ENCODE measurements at places on chromosomes 2 and 18.

DNA sequence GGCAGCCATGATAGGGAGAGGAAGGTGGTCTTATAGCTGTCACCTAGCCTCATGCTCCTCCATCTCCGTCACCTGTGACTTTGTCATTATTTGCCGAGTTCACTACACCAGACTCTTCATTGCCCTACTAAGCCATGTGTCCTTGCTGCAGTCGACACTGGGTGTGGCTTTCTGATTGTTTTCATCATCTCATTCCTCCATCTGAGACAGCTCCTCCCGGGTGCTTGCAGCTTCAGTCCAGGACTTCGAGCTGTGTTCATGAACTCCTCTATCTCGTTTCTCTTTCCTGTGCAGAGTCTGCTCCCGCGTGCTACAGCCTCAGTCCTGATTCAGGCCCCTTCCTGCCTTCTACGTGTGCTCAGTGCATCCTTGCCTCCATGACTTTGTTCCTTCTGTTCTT, 295.1 kb upstream of the TNP1 start:
- no peak for DNase-seq

GRCh38 chr18:54089749-54090459, 134.6 kb downstream of the MBD2 start:
- DNase-seq = no peak

DNA sequence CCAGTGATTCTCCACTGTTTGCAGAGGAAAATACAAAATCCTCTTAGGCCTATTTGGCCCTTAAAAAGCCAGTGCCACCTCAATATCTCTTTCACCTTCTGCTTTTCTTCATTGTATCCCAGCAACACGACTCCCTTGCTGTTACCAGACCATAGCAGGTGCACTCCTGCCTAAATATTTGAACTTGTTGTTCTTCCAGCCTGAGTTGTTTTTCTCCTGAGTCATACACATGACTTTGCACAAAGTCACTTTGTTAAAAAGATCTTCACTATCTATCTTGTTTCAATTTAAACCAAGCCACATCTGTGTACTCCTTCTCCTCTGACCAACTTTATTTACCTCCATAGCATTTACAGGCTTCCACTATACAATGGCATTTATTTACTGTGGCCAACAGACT, 103.6 kb downstream of the LRRTM4 start:
- no peak for DNase-seq

DNA sequence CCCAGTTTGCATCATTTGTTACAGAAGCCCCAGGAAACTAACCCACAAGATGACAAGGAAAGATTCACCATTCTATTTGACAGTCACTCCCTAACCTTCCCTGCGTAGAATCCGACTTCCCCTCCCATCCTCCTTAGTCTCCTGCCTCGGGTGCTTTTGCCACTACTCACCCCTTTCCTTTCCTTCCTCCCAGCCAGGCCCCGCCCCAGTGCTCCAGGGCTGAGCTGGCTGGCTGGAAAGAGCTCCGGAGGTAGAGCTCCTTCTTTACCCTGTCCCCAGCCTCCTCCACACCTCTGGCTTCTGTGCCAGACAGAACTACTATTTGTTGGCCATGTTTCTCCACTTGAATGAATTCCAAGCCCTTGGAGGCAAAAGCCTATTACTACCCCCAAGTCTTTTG, 317.6 kb upstream of the NCKAP5 start:
- DNase-seq = peak; percentile 1

DNA sequence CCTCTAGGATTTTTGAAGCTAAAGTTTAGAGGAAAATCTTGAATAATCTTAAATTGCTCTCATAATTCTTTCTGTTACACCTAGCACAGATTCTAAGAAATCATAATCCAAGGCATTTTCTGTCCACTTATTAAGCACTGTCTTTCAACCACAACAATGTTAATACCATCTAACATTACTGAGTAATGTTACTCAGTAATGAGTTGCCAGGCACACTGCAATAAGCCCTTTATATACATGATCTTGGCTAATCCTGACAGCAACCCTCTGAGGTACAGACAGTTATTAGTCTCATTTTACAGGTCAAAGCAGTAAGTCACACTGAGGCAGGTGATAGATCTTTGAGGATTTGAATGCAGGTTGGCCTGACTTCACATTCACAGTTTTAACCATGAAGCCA, 291.9 kb downstream of the ALK start:
- DNase-seq = no peak

Data from KBM-7 (cell line).